Activated T-helper 1 cell treated with anti-CD3 and anti-CD28 coated beads, Interleukin-2, amount 50 U/mL, for 16 hours (primary cell): ENCODE measurements at places on chromosomes 5 and 9.

DNA sequence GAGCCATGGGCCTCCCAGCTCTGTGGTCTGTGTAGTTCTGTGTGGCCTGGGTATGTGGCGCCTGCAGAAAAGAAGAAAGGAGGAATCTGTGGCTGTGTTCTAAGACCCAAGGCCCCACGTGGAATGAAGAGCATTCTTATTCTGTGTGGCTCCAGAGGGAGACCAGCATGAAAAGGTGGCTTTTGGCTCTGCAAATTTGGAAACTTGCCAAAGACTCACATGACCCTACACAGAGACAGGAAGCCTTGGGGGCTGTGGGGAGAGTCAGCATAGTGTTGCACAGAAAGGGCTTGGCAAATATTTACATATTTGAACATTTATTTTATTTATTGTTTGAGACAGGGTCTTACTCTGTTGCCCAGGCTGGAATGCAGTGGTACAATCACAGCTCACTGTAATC, 193.3 kb downstream of the TMEM38B start:
- DNase-seq = no peak

DNA sequence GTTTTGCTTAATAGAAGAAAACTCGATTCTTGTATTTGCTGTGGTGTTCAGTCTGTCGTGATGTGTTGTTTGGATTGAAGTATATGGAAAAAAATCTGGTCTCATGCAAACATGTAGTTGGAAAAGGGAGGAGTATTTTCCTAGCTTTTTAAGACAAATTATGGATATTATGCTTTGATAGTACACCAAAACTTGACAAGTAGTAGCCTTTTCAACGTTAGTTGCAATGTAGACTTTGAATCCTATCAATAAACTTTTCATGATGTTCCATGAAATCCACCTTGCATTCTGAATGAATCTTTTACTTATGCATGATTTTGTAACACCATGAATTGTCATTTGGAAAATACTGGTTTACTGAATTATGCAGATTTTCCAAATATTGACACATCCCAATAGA, 64.2 kb downstream of the LHX2 start:
- DNase-seq = no peak

DNA sequence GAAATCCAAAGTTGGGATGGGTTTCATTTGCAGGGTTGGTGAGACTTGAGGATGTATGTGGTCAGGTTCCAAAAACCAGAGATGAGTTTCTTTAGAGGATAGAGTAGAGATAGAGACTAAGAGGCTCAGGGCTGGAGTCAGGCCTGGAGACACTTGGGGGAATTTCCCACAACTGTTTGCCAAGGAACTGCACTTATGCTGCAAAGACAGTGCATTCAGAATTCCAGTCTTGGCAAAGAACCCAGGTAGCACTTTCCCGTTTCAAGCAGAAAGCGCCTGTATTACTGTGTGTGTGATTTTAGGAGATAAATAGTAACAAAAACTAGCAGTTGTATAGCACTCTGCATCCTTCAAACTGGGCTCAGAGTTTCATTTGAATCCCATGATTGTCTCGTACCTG, 55.4 kb downstream of the SNCAIP start:
- no peak for DNase-seq

- DNase-seq = no peak
These were observed 126.9 kb upstream of the ATP10B start for GRCh38 chr5:160978944-160979343.

GRCh38 chr9:129930743-129931142, 95.5 kb downstream of the USP20 start:
- no peak for DNase-seq

DNA sequence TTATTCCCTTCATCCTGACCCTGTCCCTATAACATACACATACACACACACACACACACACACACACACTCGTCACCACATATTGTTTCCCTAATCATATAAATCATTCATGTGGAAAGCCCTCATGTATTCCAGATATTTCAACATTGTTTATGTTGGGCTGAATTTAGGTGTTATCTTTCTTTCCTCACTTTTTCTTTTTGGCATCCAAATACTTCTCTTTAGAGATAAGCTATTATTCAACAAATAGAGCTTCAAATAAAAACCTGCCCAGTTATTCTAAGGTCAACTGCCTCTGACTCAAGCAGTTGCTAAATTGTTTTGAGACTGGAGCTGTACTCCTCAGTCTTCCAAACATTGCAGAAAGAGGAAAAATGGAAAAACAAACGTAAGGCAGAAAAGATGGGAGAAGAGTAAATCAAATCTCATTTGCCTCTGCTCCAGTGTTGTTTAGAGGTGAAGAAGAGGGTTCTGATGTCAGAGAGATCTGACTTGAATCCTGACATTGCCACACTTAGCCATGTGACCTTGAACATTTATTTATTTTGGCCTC, 215.7 kb downstream of the GAS1 start:
- DNase-seq = no peak

GRCh38 chr9:78238046-78239038, 2.5 kb downstream of the CEP78 start:
- no peak for DNase-seq

- DNase-seq = no peak
These were observed 256.5 kb downstream of the SEC61B start for GRCh38 chr9:99478469-99479027.

- DNase-seq = no peak
These were observed 270.7 kb downstream of the NR3C1 start for GRCh38 chr5:143132739-143133138.

GRCh38 chr5:17167171-17167891, 50.1 kb upstream of the BASP1 start:
- DNase-seq = no peak

DNA sequence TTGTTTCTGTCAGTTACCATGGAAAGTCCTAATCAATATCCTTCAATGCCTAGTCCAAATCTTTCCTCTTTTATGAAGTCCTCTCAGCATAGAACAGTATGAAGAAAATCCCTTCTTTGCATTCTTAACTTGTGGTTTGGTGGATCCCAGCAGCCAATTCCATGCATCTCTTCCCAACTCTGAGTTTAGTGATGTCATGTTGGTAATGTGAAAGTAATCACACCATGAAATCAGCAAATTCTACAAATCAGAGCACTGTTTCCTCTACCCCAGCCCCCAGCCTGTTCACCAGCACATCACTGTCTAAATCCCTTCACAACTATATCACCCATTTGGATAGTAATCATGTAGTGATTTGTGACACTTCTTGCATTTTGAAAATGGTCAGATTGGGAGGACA, 4.7 kb upstream of the C1QTNF2 start:
- DNase-seq = no peak

GRCh38 chr5:108728566-108729241, 19.0 kb upstream of the FER start:
- DNase-seq = peak; percentile 18

DNA sequence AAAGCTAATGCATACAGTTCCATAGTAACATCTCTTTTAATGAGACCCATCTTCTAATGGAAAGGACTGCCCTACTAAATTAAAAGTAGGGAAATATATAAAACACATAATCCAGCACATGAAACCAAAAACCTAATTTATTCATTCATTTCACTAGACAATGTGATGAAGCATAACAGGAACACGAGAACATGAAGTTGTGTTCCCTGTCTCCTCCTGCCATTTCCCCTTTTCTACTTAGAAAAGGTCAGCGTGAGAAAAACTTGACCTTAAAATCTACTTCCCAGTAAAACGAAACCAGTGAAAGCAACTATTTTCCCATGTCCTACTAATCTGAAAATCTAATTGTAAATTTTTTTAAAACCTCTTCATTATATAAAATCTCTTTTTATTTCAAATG, 847.5 kb downstream of the TLE1 start:
- no peak for DNase-seq

- DNase-seq = no peak
These were observed 35.3 kb downstream of the EQTN start for GRCh38 chr9:27261517-27262211.

- DNase-seq = no peak
These were observed 10.9 kb upstream of the FRMPD1 start for GRCh38 chr9:37639841-37640240.

GRCh38 chr5:4817767-4818166, 322.4 kb upstream of the ADAMTS16 start:
- DNase-seq = no peak

GRCh38 chr5:1246711-1247431, 21.7 kb downstream of the SLC6A18 start:
- no peak for DNase-seq

GRCh38 chr5:1038417-1039209, 30.0 kb downstream of the NKD2 start:
- DNase-seq = no peak

DNA sequence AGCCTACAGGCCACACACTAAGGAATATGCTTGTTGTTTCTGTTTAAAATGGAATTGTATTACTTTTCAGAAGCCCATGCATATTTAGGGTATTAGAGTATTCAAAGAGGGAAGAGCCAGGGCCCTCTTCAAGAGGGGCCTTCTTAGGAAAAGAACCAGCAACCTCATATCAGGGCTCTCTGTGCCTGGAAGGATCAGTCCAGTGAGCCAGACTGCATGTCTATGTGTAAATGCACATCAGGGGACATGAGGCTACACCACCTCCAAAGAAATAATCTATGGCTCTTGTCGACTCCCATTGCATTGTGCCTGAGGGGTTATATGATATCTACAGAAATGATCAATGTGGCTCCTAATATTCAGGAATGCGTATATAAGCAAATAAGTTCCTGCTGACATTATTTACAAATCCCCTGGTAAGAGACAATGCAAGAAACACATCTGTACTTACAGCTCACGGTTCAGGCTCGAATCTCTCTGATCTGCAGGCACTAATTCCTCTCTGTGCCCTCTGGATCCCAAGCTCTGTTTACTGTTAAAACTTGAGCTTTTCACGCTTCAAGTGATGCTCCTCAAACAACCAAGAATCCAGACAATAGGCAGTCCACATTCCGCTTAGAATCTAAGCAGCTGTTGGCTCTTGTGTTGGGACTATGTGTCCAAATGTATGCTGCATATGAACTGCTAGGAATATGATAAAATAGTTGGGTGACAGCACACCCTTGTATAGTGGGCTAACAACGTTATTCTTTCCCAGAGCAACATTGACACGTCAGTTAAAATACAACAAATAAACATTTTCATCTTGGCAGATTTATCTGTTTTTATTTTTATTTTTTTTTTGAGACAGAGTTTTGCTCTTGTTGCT, 150.2 kb upstream of the KLF9 start:
- DNase-seq = no peak

GRCh38 chr5:172503925-172504700, 49.8 kb upstream of the SH3PXD2B start:
- DNase-seq = no peak

DNA sequence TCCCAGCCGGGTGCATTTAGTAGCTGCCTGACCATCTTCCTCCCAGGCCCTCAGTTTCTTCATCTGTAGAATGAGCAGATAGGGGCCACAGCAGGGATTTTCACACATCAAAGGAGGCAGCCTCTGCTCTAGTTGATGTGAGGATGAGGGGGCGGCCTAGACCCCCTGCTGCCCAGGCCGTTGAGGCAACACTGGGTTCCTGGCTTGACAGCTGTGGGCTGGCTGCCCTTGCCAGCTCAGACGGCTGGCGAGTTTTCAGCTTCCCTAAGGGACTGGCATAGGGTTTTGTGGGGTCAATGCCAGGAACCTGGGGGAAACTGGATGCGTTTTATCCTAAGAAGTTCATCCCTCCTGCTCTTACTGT, 49.6 kb downstream of the NDST1 start:
- no peak for DNase-seq
